ENCODE measurements at places on chromosomes 7 and 10. TPM values are rescaled to one million over a fixed set of nuclear protein-coding genes. Genes with fewer than 3 reads are reported as not detected.

GRCh38 chr7:150451097-150451793, 815 bp downstream of the GIMAP8 start:
- no peaks in the 10 kb centered on the region for H3K4me1 ChIP-seq
- H3K27me3 ChIP-seq: no peaks in the 10 kb centered on the region
- DNase-seq: no peak

The CYP2E1 gene
- 3.4 TPM for total RNA-seq

- no peak for DNase-seq
- no peaks in the 10 kb centered on the region for H3K36me3 ChIP-seq
- no peaks in the 10 kb centered on the region for H3K27me3 ChIP-seq
- no peak overlapping the region for H3K4me3 ChIP-seq
- H3K4me1 ChIP-seq: no peaks in the 10 kb centered on the region
- no peak overlapping the region for H3K27ac ChIP-seq
Measured at GRCh38 chr10:112394475-112394875, 20.6 kb downstream of the ACSL5 start.

The HDAC9 gene
- total RNA-seq: 122 TPM

The ABCB4 gene
- 7.4 TPM for total RNA-seq

The HTR7 gene
- total RNA-seq: 3.1 TPM

The MORN4 gene
- 1.4 TPM for total RNA-seq

GRCh38 chr7:96346293-96346953, 24.5 kb upstream of the SLC25A13 start:
- H3K36me3 ChIP-seq: no peaks in the 10 kb centered on the region
- H3K4me1 ChIP-seq: no peaks in the 10 kb centered on the region
- H3K4me3 ChIP-seq: no peak overlapping the region
- no peaks in the 10 kb centered on the region for H3K27me3 ChIP-seq
- no peak for DNase-seq
